ENCODE measurements at places on chromosomes 3 and 15.

- no peaks in the 10 kb centered on the region for H3K4me1 ChIP-seq
- H3K27ac ChIP-seq, result no peak overlapping the region
- H3K36me3 ChIP-seq, result no peaks in the 10 kb centered on the region
- H3K27me3 ChIP-seq, result no peaks in the 10 kb centered on the region
These were observed 233.9 kb upstream of the UBE2E2 start for GRCh38 chr3:22969276-22969675.

GRCh38 chr3:104316118-104316517 lies 1050.6 kb upstream of the ALCAM start:
- H3K36me3 ChIP-seq, result no peaks in the 10 kb centered on the region
- no peaks in the 10 kb centered on the region for H3K27me3 ChIP-seq
- no peak overlapping the region for H3K4me3 ChIP-seq

DNA sequence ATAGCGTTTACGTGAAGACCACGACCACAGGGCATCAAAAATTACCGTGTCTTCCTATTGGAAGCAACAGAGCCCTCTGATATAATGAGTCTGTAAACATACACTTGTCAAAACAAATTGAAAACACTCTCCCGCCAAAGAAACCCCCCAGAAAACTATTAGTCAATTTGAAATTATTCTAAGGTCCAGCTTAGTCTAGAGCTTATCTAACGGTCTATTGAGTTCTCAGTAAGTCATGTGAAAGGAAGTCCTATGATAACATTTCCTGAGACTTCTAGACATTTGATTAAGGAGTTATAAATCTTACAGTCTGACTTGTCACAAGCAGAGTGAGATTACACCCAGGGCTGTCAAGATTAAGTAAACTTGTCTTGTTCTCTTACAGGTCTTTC lies 356.3 kb downstream of the FOXP1 start:
- H3K27ac ChIP-seq, result peak overlapping the region; percentile 87
- H3K27me3 ChIP-seq, result no peaks in the 10 kb centered on the region
- H3K4me1 ChIP-seq, result peaks cover 30% of the 10 kb centered on the region
- DNase-seq, result no peak
- no peaks in the 10 kb centered on the region for H3K36me3 ChIP-seq

DNA sequence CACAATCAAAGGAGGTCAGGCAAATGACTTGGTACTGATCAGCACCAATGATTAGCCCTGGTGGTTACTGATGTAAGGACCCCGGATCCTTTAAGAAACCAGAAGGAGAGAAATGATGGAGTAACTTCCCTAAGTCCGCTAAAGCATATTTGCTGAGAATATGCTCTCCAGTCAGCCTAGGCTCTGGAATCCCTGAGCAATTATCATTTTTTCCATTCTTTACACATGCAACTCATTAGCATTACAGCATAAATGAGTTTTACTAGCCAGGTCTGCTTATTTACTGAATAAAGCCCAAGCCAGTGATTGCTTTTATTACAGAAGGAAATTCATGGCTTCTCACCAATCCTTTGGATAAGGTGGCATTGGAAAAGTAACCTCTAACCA lies 139.2 kb upstream of the WNT5A start:
- H3K36me3 ChIP-seq, result no peaks in the 10 kb centered on the region
- H3K4me1 ChIP-seq, result no peaks in the 10 kb centered on the region
- H3K27ac ChIP-seq, result no peak overlapping the region
- H3K27me3 ChIP-seq, result no peaks in the 10 kb centered on the region
- H3K4me3 ChIP-seq, result no peak overlapping the region

- H3K36me3 ChIP-seq, result no peaks in the 10 kb centered on the region
- no peaks in the 10 kb centered on the region for H3K4me1 ChIP-seq
- H3K27ac ChIP-seq, result no peak overlapping the region
- no peak for DNase-seq
- H3K27me3 ChIP-seq, result no peaks in the 10 kb centered on the region
These were observed 25.0 kb upstream of the BCL6 start for GRCh38 chr3:187770224-187770623.

DNA sequence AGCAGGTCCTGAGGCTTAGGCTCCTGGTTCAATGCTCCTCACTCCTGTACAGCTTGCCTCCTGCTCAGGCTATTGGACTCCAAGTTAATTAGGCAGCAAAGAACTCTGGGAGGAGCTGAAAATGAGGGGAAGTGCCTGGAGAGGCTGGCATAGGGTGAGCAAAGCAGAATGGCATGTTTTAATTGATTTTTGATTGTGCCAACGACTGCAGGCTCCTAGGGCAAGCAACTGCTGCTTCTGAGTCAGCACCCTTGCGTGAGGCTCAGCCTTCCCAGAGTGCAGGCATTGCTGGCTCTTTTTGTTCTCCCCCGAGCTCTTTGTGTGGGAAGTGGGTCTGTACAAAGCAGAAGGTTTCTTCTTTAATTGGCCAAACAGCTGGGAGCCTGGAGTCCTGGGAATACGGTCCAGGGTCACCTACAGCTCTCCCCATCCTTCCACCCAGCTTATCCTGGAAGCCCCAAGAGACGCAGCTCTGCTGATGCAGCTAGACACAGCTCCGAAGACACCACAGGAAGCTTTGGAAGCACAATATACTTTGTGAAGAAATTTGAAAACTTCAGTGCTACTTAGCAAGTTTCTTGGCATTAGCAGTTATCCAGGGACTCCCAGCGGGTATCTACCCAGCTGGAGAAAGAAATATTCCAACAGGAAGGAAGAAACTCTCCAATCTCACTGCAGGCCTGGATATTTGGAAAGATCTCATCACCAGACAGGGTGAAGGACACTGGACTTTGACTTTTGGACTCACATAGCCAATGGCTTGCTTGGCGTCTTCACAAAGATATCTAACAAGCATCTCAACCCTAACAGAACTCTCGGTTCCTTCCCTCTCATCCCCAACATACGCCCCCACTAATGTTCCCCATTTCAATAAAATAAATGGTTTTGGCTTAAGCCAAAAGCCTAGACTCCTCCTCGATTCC lies 76.8 kb downstream of the BDH1 start:
- no peak overlapping the region for H3K27ac ChIP-seq
- H3K4me3 ChIP-seq, result no peak overlapping the region
- no peaks in the 10 kb centered on the region for H3K27me3 ChIP-seq
- no peaks in the 10 kb centered on the region for H3K36me3 ChIP-seq

DNA sequence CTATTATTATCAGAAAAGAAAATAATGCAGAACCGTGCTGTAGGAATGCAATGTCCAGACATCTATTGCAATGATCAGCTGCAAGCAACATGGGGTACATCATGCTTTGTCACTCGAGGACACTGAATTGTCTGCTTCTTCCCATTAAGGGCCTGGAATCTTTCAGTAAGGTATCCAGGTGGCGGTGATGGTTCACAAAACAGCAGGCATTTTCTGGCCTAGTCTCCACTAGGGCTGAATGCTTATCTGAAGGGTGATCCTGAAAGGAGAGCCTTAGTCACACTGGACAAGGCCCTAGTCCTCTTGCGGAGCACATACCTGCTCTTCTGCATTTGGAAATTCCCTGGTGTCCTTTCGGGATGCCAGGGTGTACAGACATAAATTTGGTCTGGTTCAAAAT lies 21.2 kb downstream of the ITPR1 start:
- H3K27ac ChIP-seq, result peak overlapping the region; percentile 30
- no peak for DNase-seq
- no peak overlapping the region for H3K4me3 ChIP-seq
- peaks cover 40% of the 10 kb centered on the region for H3K4me1 ChIP-seq
- H3K36me3 ChIP-seq, result no peaks in the 10 kb centered on the region

- H3K36me3 ChIP-seq, result no peaks in the 10 kb centered on the region
- DNase-seq, result no peak
- H3K27ac ChIP-seq, result no peak overlapping the region
- H3K4me3 ChIP-seq, result no peak overlapping the region
- H3K4me1 ChIP-seq, result no peaks in the 10 kb centered on the region
These were observed 4.5 kb downstream of the MYO9A start for GRCh38 chr15:72113347-72114031.

DNA sequence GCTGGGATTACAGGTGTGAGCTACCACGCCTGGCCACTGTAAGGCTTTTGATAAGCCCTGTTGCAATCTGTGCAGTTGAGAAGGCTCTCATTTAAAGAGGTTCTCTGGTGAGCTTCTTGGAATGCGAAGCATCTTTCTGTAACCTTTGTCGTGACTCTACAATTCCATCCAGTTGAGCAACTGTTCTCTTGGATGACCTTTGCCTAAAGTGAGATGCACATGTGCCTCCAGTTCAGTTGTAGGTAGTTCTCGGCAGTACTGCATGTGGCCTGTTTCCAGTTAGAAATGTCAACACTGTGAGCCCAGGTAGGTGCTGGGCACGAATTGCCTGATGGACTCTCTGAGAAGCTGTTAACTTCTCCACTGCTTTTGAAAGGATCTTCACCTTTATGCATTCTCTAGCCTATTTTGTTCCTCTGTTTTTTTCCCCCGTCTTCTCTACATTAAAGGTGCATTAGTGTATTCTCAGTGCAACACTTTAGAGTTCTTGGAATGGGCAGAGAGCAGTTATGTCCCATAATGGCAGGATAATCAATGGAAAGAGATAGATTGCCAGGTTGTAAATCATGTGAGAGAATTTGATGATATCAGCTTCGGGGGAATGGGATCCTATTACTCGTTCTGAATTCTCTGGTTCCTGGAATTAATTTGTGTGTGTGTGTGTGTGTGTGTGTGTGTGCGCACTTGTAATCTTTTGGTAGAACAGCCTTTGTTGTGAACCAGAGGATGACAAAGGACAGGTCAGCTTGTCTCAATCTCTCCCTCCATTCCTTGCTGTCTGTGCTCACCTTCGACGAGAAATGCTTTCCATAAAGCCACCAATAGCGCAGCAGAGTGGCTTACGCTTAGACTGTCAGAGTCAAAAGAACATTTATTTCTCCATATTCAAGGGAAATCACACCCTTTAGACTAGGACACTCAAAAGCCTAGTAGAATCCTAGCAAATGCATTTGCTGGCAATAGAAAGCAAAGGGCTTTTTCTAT lies 51.1 kb downstream of the PTPRG start:
- H3K36me3 ChIP-seq, result no peaks in the 10 kb centered on the region
- no peaks in the 10 kb centered on the region for H3K27me3 ChIP-seq
- no peak overlapping the region for H3K4me3 ChIP-seq
- H3K4me1 ChIP-seq, result peaks cover 15% of the 10 kb centered on the region
- no peak overlapping the region for H3K27ac ChIP-seq

- no peaks in the 10 kb centered on the region for H3K36me3 ChIP-seq
- peaks cover 13% of the 10 kb centered on the region for H3K4me1 ChIP-seq
- H3K4me3 ChIP-seq, result no peak overlapping the region
- DNase-seq, result no peak
- H3K27ac ChIP-seq, result peak overlapping the region; percentile 29
These were observed 25.0 kb downstream of the ADAM10 start for GRCh38 chr15:58724466-58724865.

DNA sequence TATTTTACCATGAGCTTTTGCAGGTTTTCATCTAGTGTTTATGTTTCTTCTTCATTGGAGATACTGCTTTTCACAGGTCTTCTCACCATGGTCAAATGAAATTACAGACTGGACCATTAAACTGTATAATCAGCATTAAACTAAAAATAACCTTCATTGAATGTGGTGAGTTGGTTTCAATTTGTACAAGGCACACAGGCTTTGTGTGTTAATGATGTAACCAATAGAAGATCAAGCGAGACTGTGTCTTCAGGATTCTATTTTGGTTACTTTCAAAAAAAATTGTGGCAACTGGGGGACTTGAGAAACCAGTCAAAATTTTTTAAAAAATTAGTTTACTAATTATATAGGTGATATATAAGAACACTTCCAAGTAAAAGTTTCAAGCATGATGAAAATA lies 54.3 kb upstream of the GCSAM start:
- H3K4me3 ChIP-seq, result no peak overlapping the region
- no peak for DNase-seq
- H3K27ac ChIP-seq, result no peak overlapping the region
- no peaks in the 10 kb centered on the region for H3K36me3 ChIP-seq
- H3K4me1 ChIP-seq, result no peaks in the 10 kb centered on the region

DNA sequence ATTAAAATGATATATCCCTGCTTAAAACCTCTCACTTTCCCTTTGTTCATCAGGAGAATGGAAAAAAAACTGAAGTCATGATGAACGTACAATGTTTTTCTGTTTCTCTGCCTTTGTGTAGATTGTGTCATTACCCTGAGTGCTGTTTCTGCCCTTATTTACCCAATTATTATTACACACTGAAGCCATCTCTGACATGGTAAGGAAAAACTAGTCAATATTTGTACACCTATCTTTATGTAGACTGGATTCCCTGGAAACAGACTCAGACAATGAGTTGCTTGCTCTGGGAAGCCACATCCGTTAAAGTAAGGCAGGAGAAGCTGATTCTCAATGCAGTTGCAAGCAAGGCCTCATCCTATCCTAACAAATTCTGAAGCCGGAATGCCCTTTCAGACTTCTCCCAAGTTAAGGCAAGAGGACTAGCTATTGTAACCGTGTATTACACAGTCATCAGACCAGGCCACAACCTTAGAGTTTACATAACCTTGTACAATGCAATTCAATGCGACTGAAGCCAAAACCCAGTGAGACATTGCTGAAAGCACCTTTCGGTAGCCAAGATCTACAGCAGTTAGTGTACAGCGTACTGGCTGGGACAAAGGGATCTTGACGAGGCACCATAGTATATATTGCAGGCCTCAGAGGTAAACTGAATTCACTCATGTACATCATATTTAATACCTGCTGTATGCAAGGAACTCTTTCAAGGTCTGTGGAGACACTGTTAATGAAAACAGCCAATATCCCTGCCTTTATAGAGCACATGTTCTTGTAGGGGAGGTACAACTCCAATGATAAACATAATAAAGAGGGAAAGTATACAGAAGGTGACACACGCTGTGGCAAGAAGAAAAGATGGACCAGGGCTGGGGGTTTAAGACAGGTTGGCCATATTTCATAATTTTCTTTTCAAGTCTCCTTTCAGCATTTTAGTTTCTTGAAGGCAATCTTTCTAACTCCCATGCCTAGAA lies 1040.8 kb upstream of the SEMA6D start:
- H3K4me1 ChIP-seq, result no peaks in the 10 kb centered on the region
- no peak for DNase-seq
- H3K36me3 ChIP-seq, result no peaks in the 10 kb centered on the region
- no peak overlapping the region for H3K27ac ChIP-seq

DNA sequence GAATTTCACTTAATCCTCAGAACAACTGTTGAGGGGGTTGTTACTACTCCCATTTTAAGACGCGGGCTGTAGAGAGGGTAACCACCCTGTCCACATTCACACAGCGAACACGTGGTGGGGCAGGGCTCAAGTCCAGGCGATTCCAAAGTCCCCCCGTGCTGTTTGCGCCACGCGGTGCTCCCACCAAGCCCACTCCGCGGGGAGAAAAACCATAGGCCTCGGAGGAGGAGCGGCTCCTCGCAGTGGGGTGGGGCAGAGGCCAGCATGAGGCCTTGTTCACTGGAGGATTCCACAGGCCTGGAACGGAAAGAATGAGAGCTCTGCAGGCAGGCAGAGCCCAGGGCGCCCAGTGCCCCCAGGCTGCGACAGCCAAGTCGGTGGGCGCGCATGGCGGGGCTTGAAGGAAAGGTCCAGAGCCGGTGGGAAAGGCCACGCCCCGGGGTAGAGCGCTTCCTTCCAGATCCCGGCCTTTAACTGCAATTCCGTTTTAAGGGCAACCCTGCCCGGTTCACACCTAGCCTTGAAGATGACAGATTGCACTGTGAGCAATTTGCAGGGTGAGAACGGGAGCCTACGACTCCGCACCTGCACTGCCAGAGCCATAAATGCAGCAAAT lies 161.8 kb upstream of the TBL1XR1 start:
- H3K27ac ChIP-seq, result peak overlapping the region; percentile 90
- no peaks in the 10 kb centered on the region for H3K27me3 ChIP-seq
- H3K4me3 ChIP-seq, result peak overlapping the region; percentile 59
- H3K4me1 ChIP-seq, result peaks cover 20% of the 10 kb centered on the region

GRCh38 chr3:136584728-136585127 lies 167.4 kb downstream of the STAG1 start:
- no peak for DNase-seq
- H3K4me3 ChIP-seq, result no peak overlapping the region
- H3K36me3 ChIP-seq, result no peaks in the 10 kb centered on the region
- no peak overlapping the region for H3K27ac ChIP-seq
- no peaks in the 10 kb centered on the region for H3K27me3 ChIP-seq

All from ascending aorta (tissue), 2 donors.